ENCODE measurements at places on chromosomes 4 and X. TPM values are rescaled to one million over a fixed set of nuclear protein-coding genes. Genes with fewer than 3 reads are reported as not detected.

FHDC1 gene
- 1.7 TPM for total RNA-seq

FAM236A gene
- not detected for total RNA-seq

ASB12 gene
- total RNA-seq = not detected

STPG2 gene
- 0.32 TPM for total RNA-seq

GAB3 gene
- total RNA-seq = 0.64 TPM

CFAP47 gene
- not detected for total RNA-seq

PPP4R3C gene
- not detected for total RNA-seq

GYG2 gene
- 3.9 TPM for total RNA-seq

SCRG1 gene
- total RNA-seq = under 0.01 TPM

BGN gene
- total RNA-seq = 62.5 TPM

CYTL1 gene
- 1.3 TPM for total RNA-seq

LRAT gene
- not detected for total RNA-seq

C4orf54 gene
- not detected for total RNA-seq

IL2 gene
- not detected for total RNA-seq

RTL5 gene
- 1.3 TPM for total RNA-seq

MXRA5 gene
- 45.4 TPM for total RNA-seq

FAT1 gene
- 454 TPM for total RNA-seq

NAA11 gene
- total RNA-seq = 0.97 TPM

PASD1 gene
- not detected for total RNA-seq

ARHGAP36 gene
- not detected for total RNA-seq

F8A2 gene
- total RNA-seq = not detected

CPZ gene
- 15.5 TPM for total RNA-seq

TIGD4 gene
- under 0.01 TPM for total RNA-seq

MAGEA4 gene
- total RNA-seq = not detected

LGI2 gene
- total RNA-seq = not detected

GIMD1 gene
- not detected for total RNA-seq

PIR gene
- 17.7 TPM for total RNA-seq

FRMPD4 gene
- total RNA-seq = 3.9 TPM

NEUROG2 gene
- total RNA-seq = not detected

PRKG2 gene
- 0.64 TPM for total RNA-seq

FOXR2 gene
- total RNA-seq = not detected

SHISA3 gene
- total RNA-seq = not detected

GNPDA2 gene
- total RNA-seq = 17.3 TPM

MBNL3 gene
- total RNA-seq = 3.9 TPM

EVC2 gene
- 11.9 TPM for total RNA-seq
